NCI-H460 (cell line): ENCODE measurements at places on chromosomes 3 and 15. TPM values are rescaled to one million over a fixed set of nuclear protein-coding genes. Genes with fewer than 3 reads are reported as not detected.

Gene SERINC4
- 0.12 TPM in 1 of 2 replicates, not detected in the other for total RNA-seq

Gene PPP1R14D
- total RNA-seq, result not detected in 2 replicates

DNA sequence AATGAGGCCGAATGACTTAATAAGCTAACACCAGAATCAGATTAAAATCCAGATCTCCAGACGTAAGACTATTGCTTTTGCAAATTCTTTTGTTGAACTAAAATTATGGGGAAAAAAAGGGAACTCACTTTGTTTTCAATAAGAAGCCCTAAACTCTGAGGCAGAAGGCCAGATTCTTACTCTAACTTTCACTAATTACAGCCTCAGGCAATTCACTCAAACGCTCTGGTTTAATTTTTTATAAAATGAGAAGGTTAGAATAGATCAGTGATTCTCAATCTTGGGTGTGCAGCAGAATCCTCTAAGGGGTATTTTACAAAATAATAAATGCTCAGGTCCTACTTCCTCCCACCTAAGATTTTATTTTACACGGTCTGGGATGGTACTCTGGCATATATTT is 38.1 kb downstream of the C3orf70 start:
- DNase-seq, result no peak

DNA sequence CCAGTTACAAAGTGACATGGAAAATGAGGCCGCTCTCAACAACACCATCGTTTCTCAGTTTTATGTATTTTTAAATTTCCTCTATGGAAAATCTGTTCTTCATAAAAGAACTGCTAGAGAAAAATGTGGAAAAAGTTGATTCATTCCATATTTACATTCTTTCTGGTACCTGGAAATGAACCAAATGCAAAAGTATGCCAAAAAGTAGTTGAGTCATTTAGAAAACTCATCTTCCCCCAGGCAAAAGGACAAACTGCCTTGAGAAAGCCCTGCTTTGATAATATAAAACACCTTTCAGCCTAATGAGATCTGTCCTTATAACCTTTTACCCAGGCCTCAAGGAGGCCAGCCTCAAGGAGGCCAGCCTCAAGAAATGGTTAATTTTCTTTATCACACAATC is 283.0 kb upstream of the VEPH1 start:
- DNase-seq, result no peak

DNA sequence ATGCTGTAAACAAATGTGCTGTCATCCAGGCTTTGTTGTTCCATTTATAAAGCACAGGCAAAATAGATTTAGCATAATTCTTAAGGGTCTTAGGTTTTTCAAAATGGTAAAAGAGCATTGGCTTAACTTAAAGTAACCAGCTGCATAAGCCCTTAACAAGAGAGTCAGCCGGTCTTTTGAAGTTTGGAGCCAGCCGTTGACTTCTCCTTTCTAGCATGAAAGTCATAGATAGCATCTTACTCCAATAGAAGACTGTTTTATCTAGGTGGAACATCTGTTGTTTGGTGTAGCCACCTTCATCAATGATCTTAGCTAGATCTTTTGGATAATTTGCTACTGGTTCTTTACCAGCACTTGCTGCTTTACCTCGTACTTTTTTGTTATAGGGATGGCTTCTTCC is 297.5 kb upstream of the DCBLD2 start:
- no peak for DNase-seq

- DNase-seq, result no peak
Observed at GRCh38 chr3:69318410-69318809, 67.5 kb downstream of the FRMD4B start.

GRCh38 chr3:119338754-119339153 is 44.6 kb downstream of the ARHGAP31 start:
- DNase-seq, result no peak

- DNase-seq, result no peak
Observed at GRCh38 chr3:144692488-144692887, 720.9 kb downstream of the DIPK2A start.
